ENCODE measurements at places on chromosomes 7 and 10.

- DNase-seq, result no peak
These were observed 102.2 kb downstream of the MYOF start for GRCh38 chr10:93379731-93380575.

DNA sequence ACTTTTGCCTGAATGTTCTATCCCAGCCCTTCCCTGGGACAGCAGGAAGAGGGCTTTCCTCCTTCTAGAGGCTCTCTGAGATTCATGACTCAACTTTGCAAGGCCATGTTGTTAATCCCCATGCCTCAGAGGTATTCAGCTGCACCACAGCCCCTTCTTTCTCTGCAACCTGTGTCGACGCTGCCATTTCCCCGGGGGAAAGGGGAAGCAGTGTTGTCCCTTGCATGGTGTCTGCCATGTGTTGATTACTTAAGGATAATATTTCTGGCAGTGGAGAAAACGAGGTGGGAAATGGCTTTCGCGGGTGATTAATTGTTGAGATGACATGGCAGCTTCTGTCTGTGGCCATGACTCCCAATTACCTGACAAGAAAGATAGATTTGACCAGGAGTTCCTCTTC is 133.1 kb downstream of the SORCS3 start:
- DNase-seq, result no peak

DNA sequence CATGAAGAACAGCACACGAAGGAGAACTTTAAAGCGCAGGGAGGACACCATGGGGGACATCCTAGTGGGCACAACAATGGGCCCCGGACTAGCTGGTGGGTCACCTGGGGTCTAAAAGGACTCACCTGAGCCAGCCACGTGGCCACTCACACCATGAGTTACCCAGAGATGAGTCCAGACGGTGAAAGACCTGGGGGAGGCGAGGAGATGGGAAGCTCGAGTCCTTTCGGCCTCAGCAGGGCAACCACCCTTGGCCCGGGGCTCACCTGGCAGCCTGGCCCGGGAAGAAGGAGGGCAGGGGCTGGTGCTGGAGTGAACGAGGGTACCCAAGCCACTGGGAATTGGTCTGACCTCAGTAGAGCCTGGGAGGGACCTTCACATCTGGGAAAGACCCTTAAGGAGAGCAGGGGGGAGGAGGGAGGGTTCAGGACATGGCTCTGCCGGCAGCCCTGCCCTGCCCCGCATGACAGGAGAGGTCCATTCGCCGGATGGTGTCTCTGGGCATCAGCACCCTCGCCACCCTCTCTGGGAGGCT is 5.7 kb downstream of the GIGYF1 start:
- no peak for DNase-seq

DNA sequence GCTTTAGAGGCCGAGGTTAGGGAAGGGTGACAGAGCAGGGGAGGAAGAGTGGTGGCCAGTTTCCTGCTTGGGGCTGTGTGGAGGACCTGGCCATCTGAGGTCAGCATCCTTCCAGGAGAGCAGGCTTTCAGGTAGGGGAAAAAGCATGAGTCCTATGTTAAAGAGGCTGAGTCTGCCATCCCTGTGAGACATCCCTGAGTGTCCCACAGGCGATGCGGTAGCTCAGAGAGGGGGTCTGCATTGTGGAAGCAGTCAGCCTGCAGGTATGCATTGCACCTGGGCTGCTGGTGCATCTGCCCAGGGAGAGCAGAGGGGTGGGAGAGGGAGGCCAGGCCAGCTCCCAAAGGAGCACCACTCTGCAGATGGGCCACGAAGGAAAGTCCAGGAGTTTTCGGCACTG is 282.1 kb upstream of the ZNF32 start:
- DNase-seq, result no peak

DNA sequence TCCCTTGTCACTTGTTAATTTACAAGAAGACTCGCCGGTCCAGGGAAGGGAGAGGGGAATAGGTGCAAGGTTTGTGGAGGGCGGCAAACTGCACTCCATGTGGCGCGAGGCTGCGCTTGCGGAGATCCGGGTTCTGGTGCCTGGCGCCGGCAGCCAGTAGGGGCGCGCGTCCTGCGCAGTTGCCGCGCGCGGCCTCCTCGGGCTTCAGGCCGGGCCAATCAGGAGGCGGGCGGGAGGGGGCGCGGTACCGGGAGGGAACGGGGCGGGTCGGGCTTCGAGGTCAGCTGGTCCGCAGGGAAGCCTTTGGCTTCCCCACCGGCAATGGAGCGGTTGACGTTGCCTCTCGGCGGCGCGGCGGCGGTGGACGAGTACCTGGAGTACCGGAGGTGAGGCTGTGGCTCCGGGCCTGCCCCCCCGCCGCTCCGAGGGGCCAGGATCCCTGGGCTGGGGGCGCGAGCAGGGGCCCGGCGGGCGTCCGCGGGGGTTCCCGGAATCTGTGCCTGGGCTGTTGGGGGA is at the start of gene FAM221A:
Gene FAM221A, plus strand, starts transcription at position 302 of the 516 bp plus-strand sequence. Its CDS starts 20 bp downstream, at position 322.
- peak; percentile 60 for DNase-seq

- DNase-seq, result no peak
These were observed 3.2 kb downstream of the AEBP1 start for GRCh38 chr7:44107116-44107960.

Measured in KG1 (cell line).